ENCODE measurements at places on chromosomes 1 and 21.

- H3K36me3 ChIP-seq = no peaks in the 10 kb centered on the region
- H3K4me1 ChIP-seq = peaks cover 18% of the 10 kb centered on the region
- no peak overlapping the region for H3K4me3 ChIP-seq
- no peaks in the 10 kb centered on the region for H3K27me3 ChIP-seq
- H3K27ac ChIP-seq = no peak overlapping the region
Observed at GRCh38 chr1:228889289-228889688, 154.0 kb downstream of the RHOU start.

DNA sequence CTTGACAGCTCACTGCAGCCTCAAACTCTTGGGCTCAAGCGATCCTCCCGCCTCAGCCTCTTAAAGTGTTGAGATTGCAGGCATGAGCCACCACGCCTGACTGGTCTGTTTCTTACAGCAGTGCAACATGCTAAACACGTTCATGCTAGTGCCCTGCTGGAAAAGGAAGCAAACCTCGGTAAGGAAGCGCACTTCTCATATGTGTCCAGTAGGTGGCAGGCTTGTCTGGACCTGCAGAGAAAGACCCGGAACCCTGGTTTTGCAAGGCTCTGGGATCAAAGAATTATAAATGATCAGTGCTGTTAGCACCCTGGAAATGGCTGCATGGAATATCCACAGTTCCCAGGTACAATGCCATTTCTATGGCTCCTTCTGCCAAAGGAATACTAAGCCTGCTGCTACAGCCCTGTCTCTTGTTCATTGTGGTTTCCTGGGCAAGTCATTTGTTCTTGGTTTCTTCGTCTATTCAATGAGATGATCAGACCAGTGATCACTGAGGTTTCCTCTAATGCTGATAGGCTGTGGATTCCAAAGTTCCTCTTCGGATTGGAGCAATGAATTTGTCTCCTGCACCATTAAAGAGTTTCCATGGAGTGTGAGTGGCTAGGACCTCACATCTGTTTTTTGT is 15.9 kb downstream of the RNU5D-1 start:
- H3K27me3 ChIP-seq = peaks cover 13% of the 10 kb centered on the region
- peak; percentile 81 for DNase-seq
- peak overlapping the region; percentile 44 for H3K4me3 ChIP-seq
- H3K27ac ChIP-seq = peak overlapping the region; percentile 76
- H3K4me1 ChIP-seq = peaks cover 47% of the 10 kb centered on the region

- H3K4me3 ChIP-seq = no peak overlapping the region
- DNase-seq = no peak
- no peaks in the 10 kb centered on the region for H3K27me3 ChIP-seq
- H3K4me1 ChIP-seq = no peaks in the 10 kb centered on the region
- H3K36me3 ChIP-seq = no peaks in the 10 kb centered on the region
Observed at GRCh38 chr21:19776076-19776475, 1222.1 kb upstream of the NCAM2 start.

- DNase-seq = no peak
- no peaks in the 10 kb centered on the region for H3K36me3 ChIP-seq
- H3K27me3 ChIP-seq = peaks cover 13% of the 10 kb centered on the region
- H3K4me1 ChIP-seq = peaks cover 8% of the 10 kb centered on the region
- no peak overlapping the region for H3K4me3 ChIP-seq
Observed at GRCh38 chr1:147720557-147720956, 39.8 kb downstream of the GJA5 start.

DNA sequence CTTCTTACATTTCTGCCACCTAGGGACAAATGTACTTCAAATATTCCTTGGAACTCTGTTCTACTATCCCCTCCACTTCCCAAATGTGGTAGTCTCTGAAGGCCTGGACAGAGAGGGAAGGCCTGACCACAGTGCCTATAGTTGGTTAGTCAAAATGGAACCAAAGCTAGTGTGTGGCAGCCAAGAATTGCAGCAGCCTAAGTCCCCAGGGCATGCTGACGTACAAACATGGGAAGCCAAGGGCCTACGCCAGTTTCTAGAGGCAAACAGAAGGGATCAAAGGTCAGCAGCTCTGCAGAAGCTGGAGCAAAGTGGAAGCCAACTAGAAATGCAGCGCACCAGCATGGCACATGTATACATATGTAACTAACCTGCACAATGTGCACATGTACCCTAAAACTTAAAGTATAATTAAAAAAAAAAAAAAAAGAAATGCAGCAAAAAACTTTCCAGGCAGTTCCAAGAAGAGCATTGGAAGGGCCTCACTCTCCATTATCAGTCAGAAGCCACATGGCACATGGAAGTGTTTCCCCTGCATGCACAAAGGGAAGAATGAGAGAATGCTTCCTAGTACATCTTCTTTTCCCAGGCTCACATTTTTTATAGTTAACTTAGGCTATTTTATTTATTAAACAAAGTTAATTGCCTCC is 39.4 kb upstream of the GADD45A start:
- H3K27me3 ChIP-seq = no peaks in the 10 kb centered on the region
- no peak overlapping the region for H3K4me3 ChIP-seq
- no peak overlapping the region for H3K27ac ChIP-seq
- H3K4me1 ChIP-seq = no peaks in the 10 kb centered on the region
- no peak for DNase-seq

GRCh38 chr21:34845521-34846451 is 177.0 kb downstream of the CLIC6 start:
- H3K4me1 ChIP-seq = peaks cover 42% of the 10 kb centered on the region
- H3K27ac ChIP-seq = peak overlapping the region; percentile 59
- peak overlapping the region; percentile 26 for H3K4me3 ChIP-seq
- DNase-seq = peak; percentile 61

DNA sequence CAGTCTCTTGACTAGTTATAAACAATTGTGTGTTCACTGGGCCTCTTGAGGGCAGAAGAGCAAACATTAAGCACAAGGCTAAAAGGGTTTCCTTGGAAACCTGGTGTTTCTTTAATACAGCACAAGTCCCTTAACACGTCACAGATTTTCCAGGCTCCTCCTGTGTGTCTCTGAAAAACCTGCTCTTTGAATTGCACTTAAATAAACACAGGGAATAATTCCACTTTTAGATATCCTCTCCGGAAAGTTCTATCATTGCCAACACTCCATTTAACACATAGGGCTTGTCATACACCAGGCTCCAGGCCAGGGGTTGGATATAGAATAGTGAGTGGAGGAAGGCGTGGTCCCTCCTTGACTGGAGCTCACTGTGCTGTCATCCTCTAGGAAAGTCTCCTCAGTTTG is 442.6 kb downstream of the DSCAM start:
- no peak overlapping the region for H3K4me3 ChIP-seq
- H3K27me3 ChIP-seq = no peaks in the 10 kb centered on the region
- no peaks in the 10 kb centered on the region for H3K36me3 ChIP-seq
- no peak overlapping the region for H3K27ac ChIP-seq
- H3K4me1 ChIP-seq = no peaks in the 10 kb centered on the region

- no peak overlapping the region for H3K27ac ChIP-seq
- H3K4me1 ChIP-seq = no peaks in the 10 kb centered on the region
- peaks cover 5% of the 10 kb centered on the region for H3K27me3 ChIP-seq
- H3K4me3 ChIP-seq = no peak overlapping the region
Observed at GRCh38 chr1:92752719-92753118, 32.2 kb downstream of the EVI5 start.

- H3K27ac ChIP-seq = no peak overlapping the region
- H3K4me3 ChIP-seq = no peak overlapping the region
- H3K27me3 ChIP-seq = peaks cover 2% of the 10 kb centered on the region
- H3K4me1 ChIP-seq = no peaks in the 10 kb centered on the region
- DNase-seq = no peak
- no peaks in the 10 kb centered on the region for H3K36me3 ChIP-seq
Observed at GRCh38 chr1:61120998-61121397, 38.6 kb downstream of the NFIA start.

- no peaks in the 10 kb centered on the region for H3K36me3 ChIP-seq
- peak; percentile 60 for DNase-seq
- peaks cover 32% of the 10 kb centered on the region for H3K4me1 ChIP-seq
- H3K27me3 ChIP-seq = peaks cover 17% of the 10 kb centered on the region
Observed at GRCh38 chr1:1058921-1059493, 15.1 kb downstream of the RNF223 start.

GRCh38 chr1:2962541-2962940 is 58.7 kb upstream of the ACTRT2 start:
- no peak for DNase-seq
- H3K36me3 ChIP-seq = no peaks in the 10 kb centered on the region
- H3K27me3 ChIP-seq = no peaks in the 10 kb centered on the region
- H3K4me1 ChIP-seq = no peaks in the 10 kb centered on the region

DNA sequence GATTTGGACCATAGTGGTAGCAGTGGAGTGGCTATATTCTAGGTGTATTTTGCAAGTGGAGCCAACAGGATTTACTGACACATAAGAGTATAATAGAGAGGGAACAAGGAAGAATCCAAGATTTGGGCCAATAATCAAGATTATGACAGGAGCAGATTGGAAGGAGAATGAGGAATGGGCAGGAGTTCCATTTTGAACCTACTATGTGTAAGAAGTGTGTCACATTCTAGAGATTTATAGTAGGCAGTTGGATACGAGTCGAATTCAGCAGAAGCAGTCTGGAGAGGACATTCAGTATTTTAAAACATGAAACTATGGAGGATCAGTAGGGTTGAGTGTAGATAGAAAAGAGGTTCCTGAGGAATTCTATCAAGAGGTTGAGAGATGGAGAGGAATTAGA is 21.7 kb downstream of the INKA2 start:
- peaks cover 10% of the 10 kb centered on the region for H3K4me1 ChIP-seq
- DNase-seq = no peak
- H3K27ac ChIP-seq = no peak overlapping the region

DNA sequence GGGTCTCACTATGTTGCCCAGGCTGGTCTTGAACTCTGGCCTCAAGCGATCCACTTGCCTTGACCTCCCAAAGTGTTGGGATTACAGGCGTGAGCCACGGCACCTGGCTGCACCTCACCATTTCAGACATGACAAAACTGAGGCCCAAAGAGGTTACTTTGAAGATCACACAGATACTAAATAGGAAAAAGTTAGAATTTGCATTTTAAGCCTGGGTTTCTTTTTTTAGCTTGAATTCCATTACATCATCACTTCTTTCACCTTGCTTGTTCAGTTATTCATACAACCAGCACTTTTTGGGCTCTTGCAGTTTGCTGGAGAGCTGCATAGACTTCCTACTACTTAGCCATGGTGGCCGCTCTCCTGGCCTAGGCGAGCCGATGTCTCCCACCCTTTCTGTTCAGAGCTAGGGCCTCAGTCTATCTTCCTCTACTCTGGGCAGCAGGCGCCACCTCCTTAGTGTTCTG is 16.3 kb upstream of the CD2 start:
- peak; percentile 33 for DNase-seq
- H3K4me1 ChIP-seq = peaks cover 58% of the 10 kb centered on the region
- H3K36me3 ChIP-seq = peaks cover 18% of the 10 kb centered on the region

DNA sequence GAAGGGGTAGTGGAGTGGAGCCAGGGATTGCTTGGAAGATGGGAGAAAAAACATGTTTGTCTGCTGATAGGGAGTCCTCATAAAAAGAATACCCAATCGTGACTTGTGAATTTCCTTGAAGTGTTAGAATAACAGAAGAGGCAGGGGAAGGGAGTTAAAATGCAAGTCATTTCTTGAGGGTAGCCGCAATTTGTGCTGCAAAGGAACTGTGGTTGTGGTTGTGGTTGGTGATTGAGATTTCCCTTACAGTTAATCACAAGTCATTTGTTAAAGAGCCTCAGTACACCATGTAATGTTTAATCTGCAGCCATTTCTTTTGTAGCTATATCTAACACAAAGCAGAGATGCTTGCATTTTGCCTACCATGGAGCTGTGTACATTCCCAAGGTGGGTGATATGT is 38.5 kb upstream of the EGLN1 start:
- H3K27me3 ChIP-seq = peaks cover 72% of the 10 kb centered on the region
- peaks cover 2% of the 10 kb centered on the region for H3K36me3 ChIP-seq
- H3K4me3 ChIP-seq = peak overlapping the region; percentile 42
- DNase-seq = peak; percentile 86

DNA sequence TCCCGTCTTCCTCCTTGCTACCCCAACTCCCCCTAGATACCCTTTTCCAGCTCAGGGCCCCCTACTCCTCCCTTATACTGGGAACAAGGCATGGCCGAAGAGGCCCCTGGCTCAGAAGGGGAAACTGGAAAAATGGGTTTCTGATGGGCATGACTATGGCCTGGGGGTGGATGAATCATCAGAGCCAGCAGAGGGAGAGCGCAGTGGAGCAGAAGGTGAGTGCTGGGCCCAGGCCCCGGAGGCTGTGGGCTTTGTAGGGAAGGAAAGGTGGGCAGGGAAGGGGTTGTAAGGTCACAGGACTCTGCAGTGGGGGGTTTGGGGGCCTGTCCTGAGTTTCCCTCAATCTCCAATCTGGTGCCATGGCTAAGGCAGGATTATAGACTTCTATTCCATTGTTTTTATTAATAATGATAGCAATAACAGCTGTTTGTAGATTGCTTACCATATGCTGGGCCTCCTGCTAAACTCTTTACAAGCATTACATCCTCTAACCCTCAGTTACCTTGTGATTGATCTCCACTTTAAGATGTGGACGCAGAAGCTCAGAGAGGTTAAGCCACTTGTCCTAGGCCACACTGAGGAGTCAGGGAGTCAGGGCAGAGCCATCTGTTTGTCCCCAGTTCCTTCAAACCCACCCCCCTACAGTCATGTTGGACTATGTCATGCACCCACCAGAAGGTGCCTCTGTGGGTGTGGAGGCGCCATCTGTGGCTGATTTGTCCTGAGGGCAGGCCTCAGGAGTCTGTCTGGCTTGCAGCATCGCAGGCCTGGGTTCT is 36.2 kb upstream of the ZNF362 start:
- H3K36me3 ChIP-seq = no peaks in the 10 kb centered on the region
- H3K4me1 ChIP-seq = no peaks in the 10 kb centered on the region
- no peak overlapping the region for H3K4me3 ChIP-seq
- DNase-seq = no peak
- peaks cover 11% of the 10 kb centered on the region for H3K27me3 ChIP-seq
